Body of pancreas (tissue), 4 donors: ENCODE measurements at places on chromosomes 6 and 20. TPM values are rescaled to one million over a fixed set of nuclear protein-coding genes. Genes with fewer than 3 reads are reported as not detected.

Gene PROKR2
- total RNA-seq = not detected

Gene ACOT8
- total RNA-seq = 36.8 TPM

Gene CST4
- total RNA-seq = not detected

Gene BPIFB1
- not detected for total RNA-seq

Gene TCF21
- 1.3 TPM for total RNA-seq

DNA sequence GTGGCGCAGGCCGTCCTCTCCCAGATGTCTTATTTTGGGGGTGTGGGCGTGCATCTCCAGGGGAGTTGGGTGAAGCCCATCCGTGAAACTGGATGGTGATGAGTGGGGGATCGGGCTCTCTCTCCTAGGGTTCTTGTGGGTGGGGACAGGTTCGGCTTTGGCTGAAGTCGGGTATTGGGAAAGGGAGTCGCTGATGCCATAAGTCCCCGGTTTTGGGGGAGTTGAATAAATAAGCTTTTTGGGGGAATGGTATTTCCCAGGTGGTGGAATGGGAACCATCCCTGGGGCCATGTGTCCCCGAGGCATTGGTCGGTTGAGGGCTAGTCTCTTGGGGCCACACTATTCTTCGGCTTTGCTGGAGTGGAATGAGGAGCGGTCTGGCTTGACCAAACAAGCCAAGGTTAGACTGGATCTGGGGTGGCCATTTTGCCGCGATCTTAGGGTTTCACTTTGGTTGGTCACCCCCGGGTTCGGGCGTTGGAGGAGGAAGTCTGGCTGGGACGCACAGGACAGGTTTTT lies 481 bp downstream of the ZNF133 start:
- DNase-seq = no peak

DNA sequence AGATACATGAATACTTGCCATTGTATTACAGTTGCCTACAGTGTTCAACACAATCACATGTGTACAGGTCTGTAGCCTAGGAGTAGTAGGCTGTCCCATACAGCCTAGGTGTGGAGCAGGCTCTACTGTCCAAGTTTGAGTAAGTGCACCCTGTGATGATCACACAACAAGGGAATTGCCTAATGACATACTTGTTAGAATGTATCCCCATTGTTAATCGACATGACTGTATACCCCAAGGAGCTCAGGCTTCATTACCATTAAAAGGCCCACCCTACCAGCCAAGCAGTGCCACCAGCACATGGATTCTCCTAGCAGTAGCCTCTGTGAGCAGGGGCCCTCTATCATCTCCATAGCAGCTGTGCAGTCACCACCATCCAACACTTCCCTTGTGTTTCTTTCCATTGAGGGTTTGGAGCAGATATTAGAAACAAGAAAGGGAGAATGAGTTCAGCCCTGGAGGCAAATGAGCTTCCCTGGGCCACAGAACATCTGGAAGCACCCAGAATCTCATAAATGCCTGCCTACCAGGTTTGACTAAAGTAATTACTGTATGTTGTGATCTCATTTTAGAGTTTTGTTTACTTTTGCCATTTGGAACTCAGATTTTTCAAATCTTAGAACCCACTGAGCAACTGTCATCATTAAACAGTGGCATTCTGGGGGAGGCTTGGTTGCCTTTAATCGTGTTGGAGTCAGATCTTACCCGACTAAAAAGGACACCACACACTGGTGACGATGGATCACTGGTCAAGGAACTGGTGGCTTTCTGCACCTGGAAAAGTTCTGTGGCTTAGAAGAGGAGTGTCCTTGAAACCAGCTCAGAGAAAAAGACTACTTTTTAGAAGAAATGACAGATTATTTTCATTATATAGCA lies 104.9 kb downstream of the TULP4 start:
- DNase-seq = no peak

DNA sequence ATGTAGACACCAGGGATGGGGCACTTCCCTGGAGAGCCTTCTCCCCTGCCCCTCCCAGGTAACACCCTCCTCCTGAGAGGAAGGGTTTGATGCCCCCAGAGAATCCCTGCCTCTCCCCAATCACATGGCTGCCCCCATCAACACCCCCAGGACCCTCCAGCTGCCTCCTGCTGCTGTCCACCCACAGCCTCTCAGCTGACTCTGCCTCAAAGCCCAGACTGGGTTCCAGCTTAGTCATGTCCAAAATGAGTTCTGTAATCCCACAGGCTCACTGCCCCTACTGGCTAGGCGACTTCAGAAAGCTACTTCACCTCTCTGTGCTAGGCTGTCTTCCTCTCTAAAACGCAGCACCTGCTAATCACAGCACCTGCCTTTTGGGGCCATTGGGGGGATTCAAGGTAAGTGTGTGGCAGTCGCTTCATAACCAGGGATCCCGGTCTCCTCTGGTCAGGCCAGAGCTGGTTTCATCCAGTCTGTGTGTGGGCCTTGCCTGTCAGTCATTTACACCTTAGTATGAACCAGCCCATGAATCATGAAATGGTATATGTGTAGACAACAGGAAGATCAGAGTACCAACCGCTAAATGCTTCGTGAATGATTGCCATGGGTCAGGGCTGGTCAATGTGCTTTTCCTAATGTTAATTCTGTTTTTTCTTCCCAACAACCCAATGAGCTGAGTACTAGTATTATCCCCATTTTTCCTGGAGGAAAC lies 40.4 kb downstream of the TFEB start:
- DNase-seq = no peak

GRCh38 chr6:36428911-36429310 lies 13.7 kb downstream of the PXT1 start:
- no peak for DNase-seq

- DNase-seq = no peak
Observed at GRCh38 chr6:21367148-21367547, 226.4 kb upstream of the SOX4 start.

DNA sequence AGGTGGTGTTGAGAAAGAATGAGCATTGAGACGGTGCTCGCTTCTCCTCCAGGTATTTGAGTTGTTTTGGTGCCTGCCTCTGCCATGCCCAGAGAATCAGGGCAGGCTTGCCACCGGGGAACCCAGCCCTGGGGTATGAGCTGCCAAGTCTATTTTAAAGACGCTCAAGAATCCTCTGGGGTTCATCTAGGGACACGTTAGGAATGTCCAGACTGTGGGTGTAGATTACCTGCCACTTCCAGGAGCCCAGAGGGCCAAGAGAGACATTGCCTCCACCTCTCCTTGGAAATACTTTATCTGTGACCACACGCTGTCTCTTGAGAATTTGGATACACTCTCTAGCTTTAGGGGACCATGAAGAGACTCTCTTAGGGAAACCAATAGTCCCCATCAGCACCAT lies 28.3 kb downstream of the SAYSD1 start:
- DNase-seq = no peak
